ENCODE measurements at places on chromosomes 12 and 14. TPM values are rescaled to one million over a fixed set of nuclear protein-coding genes. Genes with fewer than 3 reads are reported as not detected.

The WNT1 gene
- 1.2 TPM for total RNA-seq

The PPP1R36 gene
- total RNA-seq: not detected

DNA sequence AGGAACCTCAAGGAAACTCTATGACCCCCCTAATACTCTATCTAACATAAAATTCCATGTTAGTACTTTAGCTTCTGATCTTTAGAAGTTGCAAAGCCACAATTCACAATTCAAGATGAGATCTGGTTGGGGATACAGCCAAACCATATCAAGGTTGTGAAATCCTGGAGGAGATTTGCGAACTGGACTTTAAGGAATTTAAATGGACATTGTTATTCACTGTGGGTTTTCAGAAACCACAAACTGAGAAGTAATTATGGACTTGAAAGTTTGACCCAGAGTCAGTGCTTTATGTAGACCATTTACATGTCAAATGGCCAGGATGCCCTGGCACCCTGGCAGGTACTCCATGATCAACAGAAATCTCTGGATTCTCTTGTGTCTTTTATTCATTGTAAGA lies 14.2 kb upstream of the CDKL1 start:
- DNase-seq: no peak

DNA sequence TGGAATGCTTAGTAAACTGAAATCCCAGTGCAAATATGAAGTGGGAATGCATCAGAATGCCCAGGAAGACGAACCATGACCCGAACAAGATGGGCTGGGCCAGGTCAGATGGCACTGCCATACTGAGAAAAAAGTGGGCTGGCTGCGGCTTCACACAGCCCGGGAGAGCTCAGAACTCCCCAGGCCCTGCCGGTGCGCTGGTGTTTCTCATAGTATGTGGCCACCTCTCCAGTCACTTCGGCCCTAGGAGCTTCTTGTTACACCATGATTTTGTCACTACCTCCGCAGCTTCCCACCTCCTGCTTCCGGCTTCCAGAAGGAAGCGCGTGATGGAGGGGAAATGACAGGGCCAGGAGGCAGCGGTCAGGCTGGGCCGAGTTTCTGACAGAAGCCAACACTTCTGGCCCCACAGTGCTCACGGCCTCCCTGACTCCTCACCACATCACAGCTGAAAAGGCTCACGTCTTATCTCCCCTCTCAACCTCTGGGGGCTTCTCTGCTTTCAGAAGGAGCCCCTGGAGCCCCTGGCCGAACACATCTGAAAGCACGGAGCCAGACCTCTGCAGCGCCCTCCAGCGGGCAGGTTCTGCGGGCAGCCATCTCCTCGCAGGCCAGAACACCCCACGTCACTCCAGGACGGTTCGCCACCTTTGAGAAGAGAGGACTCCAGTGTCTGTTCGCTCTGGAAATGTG lies 30.7 kb downstream of the DAD1 start:
- peak; percentile 89 for DNase-seq

DNA sequence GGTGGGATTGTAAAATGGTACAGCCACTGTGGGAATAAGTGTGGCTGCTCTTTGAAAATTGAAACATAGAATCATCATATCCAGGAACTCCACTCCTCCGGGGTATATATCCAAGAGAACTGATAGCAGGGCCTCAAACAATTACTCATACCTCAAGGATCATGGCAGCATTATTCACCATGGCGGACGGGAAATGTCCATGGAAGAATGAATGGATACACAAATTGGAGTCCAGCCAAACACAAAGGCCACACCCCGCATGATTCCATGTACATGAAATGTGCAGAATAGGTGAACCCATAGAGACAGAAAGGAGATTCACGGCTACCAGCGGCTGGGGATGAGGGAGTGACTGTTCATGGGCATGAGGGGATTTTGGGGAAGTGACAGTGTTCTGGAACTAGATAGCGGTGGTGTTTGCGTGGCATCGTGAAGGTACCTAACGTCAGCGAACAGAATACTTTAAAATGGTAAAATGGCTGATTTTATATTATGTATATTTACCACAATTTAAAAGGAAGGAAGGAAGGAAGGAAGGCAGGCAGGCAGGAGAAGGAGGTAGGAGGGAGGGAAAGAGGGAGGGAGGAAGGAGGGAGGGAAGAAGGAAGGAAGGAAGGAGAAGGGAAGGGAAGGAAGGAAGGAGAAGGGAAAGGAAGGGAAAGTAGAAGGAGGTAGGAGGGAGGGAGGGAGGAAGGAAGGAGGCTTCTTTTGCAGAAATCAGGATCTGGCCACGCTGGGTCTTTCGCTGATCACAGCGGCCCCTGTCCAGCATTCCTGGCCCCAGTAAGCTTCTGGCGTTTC lies 14.1 kb upstream of the NCOR2 start:
- no peak for DNase-seq

- DNase-seq: no peak
Measured at GRCh38 chr12:66127650-66128049, 2.9 kb downstream of the LLPH start.

DNA sequence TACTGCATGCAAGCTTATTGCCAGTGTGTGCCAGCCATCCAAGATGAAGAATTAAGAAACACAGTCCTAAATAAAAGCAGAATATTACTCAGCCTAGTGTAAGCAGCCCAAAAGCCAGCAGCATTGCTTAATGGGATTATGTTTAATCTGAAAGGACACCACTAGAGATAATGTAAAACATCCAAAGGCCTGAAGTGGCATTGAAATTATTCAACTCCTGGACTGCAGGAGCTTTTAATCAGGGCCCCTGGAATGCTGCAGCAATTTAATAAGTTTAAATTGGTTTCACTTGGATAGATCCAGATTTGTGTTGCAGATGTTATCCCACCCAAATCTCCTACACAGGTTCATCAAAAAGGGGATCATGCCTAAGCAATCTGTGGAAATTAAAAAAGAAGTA lies 193.0 kb downstream of the C12orf50 start:
- no peak for DNase-seq

- DNase-seq: no peak
Measured at GRCh38 chr12:50609292-50609874, 104.6 kb downstream of the DIP2B start.
